ENCODE measurements at places on chromosomes 3 and 15.

DNA sequence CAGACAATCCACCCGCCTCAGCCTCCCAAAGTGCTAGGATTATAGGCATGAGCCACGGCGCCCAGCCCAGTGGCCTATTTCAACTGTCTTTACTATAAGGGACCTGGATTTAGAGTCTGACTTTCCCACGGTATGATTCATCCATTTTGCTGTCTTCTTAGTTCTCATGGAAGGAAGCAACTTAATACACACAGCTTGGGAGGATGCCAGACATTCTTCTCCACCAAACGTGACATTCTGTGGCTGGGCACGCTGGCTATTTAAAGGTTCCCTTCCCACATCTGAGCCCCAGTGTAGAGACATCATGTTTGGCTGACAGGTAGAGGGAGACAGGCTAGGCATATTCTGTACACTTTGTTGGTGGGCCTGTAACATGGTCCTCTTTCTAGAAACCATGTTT is 26.2 kb downstream of the FAM43A start:
- DNase-seq = no peak

DNA sequence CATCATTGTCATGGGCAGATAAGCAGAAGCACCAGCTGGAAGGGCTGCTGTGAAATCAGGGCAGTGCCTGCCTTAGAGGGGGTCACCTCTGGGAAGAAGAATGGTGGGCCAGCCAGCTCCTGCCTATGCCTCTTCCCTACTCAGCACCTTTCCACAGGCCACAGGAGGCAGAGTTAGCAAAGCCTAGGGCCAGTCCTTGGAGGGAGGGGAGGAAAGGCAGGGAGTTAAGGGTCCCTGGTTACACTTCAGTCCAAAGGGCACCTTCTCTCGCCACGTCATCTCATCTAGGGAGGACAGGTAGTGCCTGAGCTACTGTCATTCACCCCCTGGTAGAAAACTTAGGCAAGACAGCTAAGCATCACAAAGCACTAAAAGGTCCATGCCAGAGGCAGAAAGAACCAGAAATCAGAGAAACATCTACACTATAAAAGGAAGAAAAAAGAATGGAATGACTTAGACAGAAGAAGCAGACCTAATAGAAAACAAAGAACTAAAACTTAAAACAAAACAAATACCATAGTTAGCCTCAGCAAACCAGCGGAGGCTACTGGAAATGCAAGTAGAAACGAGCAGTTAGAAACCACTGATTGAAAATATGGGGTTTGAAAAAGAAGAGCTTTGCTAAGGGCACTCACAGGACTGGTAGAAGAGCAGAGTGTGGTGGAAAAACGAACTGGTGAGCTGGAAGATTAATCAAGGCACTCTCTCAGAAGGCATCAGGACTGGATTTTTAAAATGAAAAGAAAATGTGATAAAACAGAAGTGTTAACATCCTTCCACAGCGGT is 84.2 kb downstream of the OSBPL10 start:
- no peak for DNase-seq

DNA sequence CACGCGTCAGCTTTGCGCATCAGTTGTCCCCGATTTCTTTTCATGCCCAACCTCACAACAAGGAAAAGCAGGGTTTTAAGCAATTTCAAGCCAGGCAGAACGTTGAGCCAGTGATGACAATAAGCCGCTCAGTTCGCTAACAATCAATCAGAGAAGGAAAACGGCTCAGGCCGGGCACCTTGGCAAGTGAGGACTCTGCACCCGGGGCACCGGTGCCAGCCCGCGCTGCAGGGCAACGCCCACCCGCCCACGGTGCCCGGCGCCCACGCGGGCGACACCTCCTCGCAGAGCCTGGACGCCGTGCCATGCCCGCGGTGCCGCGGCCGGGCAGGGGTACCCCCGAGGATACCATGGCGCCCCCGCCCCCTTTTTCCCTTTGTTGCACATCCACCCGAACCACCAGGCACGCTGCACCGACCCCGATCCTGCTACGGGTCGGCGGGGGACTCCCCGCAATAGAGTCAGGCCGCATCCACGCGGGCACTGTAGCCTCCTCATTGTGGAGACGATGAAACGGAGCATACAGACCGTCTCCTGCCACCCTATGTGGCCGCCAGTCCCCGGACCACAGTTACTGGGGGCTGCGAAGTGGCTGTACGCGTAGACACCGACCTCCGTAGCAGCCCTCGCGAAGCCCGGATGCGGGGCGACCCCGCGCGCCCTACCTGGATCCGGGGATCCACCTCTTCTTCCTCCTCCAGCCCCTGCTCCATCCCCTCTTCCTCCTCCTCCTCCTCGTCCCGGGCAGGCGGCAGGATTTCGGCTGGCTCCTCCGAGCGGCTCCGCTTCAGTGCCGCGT is 581 bp downstream of the SH3BP5 start:
- no peak for DNase-seq

DNA sequence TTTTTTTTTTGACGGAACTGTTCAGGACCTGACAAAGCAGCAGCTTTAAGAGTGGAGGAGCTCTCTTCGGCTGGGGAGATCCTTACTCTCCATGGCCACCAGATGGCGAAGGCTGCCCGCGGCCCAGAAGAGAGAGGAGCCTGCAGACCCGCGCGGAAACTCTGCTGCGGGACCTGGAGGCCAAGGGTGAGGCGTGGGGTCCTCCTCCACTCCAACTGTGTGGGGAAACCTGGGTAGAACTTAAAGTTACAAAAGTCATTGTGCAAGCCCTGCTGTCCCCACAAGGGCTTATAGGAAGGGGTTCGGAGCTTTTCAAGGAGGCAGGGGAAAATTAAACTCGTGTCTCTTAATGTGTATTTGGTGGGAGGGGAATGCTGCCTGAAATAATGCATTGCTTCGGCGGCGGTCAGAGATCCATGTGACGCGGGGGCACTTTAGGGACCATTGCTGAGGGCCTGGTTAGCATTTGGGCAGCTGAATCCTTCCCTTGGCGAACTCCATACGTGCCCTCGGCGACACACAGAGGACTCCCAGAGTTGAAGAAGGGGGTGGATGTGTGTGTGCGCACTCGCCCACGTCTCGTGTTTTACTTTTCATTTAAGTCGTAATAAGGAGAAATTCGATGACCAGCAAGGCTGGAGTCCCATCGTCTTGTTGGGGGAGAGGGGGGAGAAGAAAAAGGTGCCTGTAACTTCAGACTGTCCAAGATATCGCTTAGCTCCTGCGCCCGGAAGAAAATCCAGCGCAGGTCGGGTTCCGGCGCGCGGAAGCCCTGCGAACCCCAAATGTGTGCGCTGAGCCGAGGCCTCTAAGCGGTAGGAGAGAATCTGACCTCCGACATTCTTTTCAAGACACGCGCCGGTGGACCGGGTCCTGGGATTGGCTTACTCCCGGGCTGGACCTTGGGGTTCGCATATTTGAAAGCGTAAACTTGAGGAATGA is 9.7 kb downstream of the EOMES start:
- peak; percentile 36 for DNase-seq

DNA sequence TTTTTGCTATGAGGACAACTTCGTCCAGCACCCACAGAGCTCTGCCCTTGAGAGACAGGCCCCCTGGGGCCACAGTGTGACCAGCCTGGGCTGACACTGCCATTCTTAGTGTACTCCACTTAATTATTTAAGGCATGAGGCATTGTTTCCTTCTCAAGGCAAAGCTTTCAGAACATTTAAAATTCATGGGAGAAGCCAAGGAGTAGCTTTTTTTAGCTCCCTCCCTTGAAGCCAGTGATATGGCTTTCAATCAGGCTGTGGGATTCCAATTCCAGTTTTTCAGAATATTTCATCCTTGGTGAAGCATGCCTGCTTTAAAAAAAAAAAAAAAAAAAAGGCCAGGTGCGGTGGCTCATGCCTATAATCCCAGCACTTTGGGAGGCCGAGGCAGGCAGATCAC is 21.3 kb downstream of the HOMER2 start:
- no peak for DNase-seq

DNA sequence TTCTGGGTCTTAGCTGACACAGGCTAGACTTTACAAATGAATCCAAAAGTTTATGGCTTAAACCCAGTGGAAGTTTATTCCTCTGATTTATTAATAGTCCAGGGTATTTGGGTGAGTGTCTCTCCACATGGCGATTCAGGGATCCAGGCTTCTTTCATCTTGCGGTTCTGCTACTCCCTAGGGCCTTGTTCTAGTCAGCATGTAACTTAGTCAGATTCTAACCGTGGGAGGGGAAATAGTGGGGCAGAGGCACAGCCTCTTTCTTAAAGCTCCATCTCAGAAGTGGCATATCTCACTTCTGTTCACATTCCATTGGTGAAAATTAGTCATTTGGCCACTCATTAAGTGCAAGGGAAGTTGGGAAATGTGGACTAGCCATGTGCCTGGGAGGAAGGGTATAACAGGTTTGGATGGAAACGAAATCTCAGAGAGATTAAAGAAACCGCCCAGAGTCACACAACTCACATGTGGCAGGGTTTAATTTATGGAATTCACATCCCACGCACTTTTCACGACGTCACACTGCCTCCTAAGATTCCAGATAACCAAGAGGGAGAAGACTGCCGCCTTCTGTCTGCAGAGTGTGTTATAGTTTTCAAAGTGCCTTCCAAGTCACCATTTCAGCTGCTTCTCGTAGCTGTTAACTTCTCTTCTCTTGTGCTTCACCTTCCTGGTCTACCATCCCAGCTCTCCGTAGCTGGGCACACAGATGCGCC is 11.4 kb upstream of the RASGRF1 start:
- DNase-seq = no peak

- no peak for DNase-seq
Observed at GRCh38 chr15:76791511-76791910, 113.6 kb downstream of the SCAPER start.

GRCh38 chr15:43941555-43941954 is 114.8 kb downstream of the WDR76 start:
- DNase-seq = no peak

GRCh38 chr3:39408493-39409372 is 2.2 kb downstream of the RPSA start:
- DNase-seq = no peak

DNA sequence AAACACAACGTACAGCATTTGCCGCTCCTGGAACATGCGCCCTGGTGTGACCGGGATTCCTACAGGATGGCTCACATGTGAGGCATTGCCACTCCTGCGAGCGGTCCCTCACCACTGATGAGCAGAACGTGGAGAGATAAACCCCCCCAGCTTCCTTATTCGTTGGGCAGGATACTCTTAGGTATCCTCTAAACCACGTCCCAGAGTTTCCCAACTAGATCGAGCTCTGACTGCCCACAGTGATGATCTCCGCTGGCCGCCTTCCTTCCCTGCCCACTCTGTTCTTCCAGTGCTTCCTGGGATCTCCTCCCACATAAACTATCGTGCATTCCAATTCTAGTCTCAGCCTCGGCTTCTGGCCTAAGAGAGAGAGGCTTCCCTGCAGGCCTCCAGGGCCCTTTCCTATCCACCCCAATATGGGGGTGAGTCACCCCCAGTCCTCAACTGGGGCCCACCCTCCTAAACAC is 91.8 kb downstream of the TOP2B start:
- DNase-seq = no peak

GRCh38 chr3:64218746-64219145 is 6.5 kb downstream of the PRICKLE2 start:
- DNase-seq = no peak

DNA sequence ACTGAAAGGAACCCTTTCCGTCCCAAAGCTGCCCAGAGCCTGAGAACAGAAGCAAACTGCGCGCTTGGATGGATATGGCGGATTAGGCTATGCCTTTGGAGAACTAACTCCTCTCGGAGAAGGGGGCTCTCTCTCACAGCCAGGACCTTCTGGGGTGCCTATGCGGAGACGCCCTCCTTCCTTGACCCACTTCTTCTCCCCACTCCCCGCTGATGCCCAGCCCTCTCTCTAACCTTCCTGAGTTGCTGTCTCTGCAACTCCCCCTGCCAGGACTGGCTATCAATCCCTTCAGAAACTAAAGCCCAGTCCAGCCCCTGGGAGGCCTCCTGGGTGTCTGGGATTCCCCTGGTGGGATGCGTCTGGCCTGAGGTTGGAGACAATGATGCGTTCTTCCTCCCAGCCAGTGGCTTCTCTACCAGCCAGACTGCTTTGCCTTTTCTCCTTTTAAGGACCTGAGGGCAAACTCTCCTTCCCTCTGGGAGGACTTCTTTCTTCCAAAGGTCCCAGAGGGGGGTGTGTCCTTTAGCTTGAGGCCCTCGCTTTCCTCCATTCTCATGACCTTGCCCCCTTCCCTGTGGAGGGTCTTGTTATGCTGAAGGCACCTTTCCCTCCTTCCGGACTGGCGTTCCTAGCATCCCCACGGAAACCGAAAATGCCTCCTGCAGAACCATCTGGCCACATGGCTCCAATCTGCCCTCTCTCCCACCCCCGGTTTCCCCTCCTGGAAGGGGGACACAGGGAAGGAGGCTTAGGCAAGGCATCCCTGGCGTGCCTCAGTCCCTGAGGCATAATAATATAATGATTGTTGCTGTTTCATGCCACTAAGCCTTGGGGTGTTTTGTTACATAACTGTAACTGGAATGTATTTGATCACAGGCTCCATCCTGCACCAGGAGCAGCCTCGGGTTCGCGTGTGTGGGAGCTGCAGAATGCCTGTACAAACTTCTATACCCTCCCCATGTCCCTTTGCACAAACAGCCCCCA is 63.4 kb upstream of the C15orf39 start:
- DNase-seq = no peak

- no peak for DNase-seq
Observed at GRCh38 chr3:11154953-11155325, 646 bp downstream of the HRH1 start.

- no peak for DNase-seq
Observed at GRCh38 chr3:35789042-35789831, 149.9 kb downstream of the ARPP21 start.

- no peak for DNase-seq
Observed at GRCh38 chr3:126970101-126970500, 12.8 kb upstream of the PLXNA1 start.

- no peak for DNase-seq
Observed at GRCh38 chr3:57221883-57222282, 5.6 kb upstream of the APPL1 start.

- DNase-seq = no peak
Observed at GRCh38 chr3:115961380-115961779, 338.1 kb downstream of the GAP43 start.

DNA sequence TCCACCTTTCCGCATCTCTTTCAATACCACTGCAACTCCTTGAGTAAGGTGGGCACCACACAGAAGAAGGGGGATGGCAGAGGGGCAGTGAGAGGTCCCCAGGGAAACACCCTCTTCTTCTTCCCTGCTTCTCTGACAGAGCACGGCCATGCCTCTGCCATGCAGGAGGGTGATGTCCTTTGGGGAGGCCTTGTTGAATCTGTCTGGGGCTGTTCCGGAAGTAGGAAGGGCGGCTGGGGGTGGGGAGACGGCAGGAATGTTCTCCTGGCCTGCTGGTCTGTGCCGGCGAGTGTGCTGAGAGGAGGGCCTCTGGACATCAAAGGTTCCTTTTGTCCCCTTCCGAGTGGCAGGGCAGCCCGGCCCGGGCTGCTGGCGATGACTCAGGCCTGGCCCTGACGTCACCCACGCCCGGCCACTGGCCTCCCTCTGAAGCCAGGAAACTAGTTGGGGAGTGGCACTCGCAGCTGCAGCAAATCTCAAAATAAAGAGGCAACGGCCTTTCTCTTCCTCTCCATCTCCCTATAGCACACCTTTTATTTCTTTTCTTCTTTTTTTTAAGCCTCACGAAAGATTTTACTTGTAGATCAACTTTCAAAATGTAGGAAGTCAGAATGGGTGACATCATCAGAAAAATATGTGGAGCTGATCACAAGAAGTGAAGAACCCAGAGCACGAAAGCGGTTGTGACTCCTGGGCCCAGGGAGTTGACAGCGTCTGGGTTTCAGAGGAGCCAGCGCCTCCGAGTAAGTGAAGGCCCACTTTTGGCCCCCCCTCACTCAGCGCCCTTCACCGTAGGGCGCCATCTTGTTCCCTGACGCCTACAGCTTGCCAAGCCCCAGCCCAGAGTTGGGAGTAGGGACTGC is at the start of gene ZBTB38:
ZBTB38 (plus strand) TSS at position 443 of the 863 bp plus-strand sequence. CDS start 73,885 bp downstream, outside the sequence.
- no peak for DNase-seq

- DNase-seq = no peak
Observed at GRCh38 chr15:38054488-38054887, 120.0 kb downstream of the TMCO5A start.

All from stimulated activated CD4-positive, alpha-beta T cell treated with anti-CD3 and anti-CD28 coated beads, Interleukin-1b, Interleukin-23, amount 100 ng/mL, for 1 hour (primary cell).